ENCODE measurements at places on chromosomes 7 and 10.

DNA sequence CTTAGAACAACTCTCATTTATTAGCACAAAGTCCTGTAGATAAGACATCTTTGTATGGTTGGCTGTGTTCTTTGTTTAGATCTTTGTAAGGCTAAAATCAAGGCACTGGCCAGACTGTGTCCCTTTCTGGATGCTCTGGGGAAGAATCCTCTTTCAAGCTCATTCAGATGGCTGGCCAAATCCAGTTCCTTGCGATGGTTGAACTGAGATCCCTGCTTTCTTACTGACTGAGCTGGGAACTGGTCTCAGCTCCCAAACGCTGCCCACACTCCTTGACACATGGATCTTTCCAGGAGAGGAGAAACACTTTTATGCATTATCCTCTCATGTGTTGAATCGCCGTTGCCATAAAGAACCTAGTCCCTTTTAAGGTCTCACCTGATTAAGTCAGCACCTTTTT is 586.5 kb upstream of the IGFBP3 start:
- no peak for DNase-seq

GRCh38 chr10:86373251-86373650 is 6.7 kb upstream of the GRID1 start:
- no peak for DNase-seq

GRCh38 chr7:84647797-84648757 is 453.5 kb upstream of the SEMA3A start:
- no peak for DNase-seq

DNA sequence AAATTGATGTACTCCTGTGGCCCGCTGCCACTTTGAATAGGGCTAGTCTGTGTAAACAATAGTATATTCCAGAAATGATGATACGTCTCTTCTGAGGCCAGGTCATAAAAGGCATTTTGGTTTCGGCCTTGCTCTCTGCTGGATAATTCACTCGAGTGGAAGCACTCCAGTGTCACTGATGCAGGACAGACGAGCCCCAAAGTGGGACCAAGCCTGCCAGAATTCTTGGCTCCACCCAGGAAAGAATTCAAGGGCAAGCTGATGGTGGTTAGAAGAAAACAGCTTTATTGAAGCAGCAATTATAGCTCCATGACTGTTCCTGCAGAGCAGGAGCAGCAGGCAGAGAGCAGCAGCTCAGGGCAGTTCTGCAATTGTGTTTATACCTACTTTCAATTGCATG is 717.6 kb downstream of the GRM8 start:
- DNase-seq, result no peak

DNA sequence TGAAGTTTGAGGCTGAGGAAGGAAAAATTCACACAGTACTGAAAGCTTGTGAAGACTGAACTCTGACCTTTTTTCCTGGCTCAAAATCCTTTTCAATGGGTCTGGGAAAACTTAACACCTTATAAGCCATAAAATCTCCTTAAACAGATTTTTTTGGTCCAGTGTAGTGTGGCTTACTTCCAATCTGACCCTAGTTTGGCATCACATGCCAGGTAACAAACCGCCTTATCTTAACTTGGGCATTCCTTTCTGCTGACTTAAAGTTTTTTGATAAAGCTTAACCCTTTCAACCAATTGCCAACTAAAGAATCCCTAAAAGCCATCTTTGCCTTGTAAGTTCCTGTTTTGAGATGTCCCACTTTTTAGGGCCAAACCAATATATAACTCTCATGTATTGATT is 13.2 kb upstream of the ITPRID1 start:
- DNase-seq, result no peak

- peak; percentile 5 for DNase-seq
These were observed 1378.7 kb downstream of the XPNPEP1 start for GRCh38 chr10:108544500-108545120.

DNA sequence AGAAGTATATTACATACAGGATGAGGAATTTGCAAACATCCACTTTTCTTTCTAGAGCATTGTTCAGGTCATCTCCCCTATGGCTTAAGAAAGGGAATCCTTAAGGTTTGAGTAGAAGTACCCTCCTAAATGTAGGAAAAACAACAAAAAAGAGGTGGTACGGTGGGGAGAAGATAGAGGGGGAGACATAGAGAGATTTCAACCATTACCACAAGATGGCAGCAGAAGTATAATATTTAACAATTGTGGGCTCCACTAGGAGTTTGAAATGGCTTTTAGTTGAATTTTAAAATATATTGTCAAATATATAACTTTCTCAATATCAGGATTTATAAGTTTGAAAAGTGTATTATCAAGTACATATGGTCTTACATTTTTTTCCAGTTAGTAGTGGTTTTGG is 72.7 kb upstream of the PRKG1 start:
- peak; percentile 4 for DNase-seq

DNA sequence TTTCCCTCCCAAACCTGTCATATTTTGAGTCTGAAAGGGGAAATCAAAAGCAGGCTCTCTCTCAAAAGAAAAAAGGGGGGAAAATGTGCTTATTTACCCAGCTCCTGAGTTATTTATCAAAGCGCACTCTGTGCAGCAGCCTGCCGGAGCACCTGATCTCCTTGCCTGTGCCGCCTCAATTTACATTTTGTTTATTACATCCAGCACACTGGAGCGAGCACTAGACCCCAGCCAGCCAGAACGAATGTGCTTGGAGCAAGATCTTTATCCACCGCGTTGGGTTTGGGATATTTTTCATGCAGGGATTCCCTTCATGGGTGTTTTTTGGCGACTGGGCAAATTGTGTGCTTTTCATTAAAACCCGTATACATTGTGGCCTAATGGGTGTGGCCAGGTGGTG is 161.9 kb upstream of the INSYN2A start:
- DNase-seq, result no peak

DNA sequence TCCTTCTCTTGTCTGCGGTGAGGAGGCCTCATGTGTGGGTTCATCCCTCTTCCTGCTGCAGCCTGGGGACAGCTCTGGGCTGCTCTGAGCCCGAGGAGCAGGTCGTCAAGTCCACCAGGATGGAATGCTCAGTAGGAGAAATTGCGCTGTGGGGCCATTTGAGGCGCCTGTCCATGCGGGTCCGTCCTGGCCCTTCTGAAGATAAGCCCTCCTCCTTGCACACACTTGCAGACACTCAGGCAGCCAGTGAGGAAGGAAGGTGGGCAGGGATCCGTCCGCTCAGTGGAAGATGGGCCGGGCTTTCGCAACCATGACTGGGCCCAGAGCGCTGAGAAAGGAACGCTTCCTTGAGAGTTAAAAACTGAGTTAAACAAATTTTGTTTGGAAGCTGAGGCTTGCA is 356.8 kb downstream of the GLRX3 start:
- no peak for DNase-seq

DNA sequence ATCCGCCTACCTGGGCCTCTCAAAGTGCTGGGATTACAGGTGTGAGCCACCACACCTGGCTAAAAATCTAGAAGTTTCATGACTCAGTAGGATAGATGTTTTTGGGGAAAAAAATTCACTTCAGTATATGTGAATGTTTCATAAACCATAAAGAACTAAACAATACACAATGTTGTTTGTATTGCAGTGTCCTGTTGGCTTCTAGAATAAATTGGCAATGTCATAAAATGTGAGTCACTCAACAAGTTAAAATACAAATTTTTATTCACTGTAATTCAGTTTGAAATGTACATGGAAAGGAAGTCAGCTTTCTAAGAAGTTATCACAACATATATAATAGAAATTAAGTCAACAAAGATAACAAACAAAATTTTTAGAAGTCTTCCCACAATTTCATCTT is 16.5 kb downstream of the MRLN start:
- no peak for DNase-seq

GRCh38 chr10:48199580-48200377 is 74.7 kb downstream of the FRMPD2 start:
- no peak for DNase-seq

GRCh38 chr7:37495574-37496184 is 47.0 kb upstream of the ELMO1 start:
- peak; percentile 23 for DNase-seq

- DNase-seq, result no peak
These were observed 112.3 kb downstream of the HPSE2 start for GRCh38 chr10:99123336-99123735.

GRCh38 chr10:97050205-97050745 is 135.5 kb downstream of the SLIT1 start:
- DNase-seq, result no peak

DNA sequence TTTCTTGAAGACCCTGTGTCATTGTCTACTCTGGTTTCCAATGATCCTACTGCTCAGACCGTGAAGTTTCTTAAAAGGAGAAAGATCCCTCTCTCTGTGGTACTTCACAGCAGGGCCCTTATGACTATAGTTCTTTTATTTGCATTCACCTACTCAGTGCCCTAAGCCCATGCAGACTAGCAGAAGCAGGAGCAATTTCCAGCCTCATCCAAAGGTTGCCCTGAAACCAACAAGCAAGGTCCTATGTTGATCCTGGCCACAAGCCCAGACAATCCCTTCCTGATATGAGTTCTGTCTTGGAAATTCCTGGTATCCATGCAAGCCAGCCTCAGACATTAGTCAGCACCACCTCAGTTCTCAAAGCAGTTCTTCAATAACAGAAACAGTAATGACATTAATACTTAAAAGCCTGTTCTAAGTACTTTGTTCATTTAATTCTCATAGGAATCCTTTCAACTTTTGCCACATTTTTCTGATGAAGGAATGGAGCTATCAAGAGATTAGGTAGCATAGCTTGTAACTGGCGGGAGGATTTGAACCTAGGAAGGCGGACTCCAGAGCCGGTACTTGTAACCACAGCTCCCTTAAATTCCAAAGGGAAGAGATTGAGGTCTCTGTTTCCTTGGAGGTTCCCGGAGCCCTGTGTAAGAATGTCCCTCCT is 58.1 kb upstream of the ST8SIA6 start:
- no peak for DNase-seq

GRCh38 chr7:81120803-81121202 is 202.0 kb upstream of the SEMA3C start:
- no peak for DNase-seq

DNA sequence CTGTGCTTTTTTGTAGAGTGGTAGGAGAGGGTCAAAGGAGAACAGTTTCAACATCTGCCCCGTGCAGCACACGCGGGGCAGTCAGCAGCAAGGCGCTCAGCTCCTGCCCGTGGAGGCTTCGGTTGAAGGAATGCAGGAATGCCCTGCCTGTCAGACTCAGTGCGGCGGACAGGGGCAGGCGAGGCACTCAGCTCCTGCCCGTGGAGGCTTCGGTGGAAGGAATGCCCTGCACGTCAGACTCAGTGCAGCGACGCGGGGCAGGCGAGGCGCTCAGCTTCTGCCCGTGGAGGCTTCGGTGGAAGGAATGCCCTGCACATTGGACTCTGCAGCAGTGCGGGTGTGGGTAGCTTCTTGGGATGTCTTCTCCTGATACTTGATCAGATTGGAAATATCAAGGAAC is 37.0 kb downstream of the PPP2R2D start:
- no peak for DNase-seq

DNA sequence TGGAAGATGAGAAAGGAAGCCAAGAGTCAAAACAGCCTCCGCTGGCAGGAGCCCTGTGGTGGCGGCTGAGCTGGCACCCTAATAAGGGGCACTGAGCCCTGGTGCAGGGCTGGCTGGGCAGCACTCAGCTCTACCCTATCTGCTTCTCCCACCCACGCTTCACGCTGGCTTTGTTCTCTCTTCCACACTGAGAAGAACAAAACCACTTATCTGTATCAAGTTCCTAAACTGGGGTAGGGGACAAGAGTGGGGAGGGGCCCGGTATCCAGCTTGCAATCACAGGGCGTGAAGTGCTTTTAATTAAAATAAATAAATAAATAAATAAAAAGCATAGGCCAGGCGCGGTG is 52.1 kb downstream of the FAM53B start:
- DNase-seq, result no peak

- no peak for DNase-seq
These were observed 387.5 kb upstream of the LRRTM3 start for GRCh38 chr10:66538371-66538770.

- DNase-seq, result peak; percentile 30
These were observed 98.9 kb downstream of the HIP1 start for GRCh38 chr7:75639886-75640190.

GRCh38 chr10:132156382-132156781 is 30.4 kb upstream of the DPYSL4 start:
- DNase-seq, result no peak

- no peak for DNase-seq
These were observed 170.2 kb upstream of the BET1 start for GRCh38 chr7:94174375-94174774.

GRCh38 chr10:94423627-94424026 is 21.3 kb downstream of the TBC1D12 start:
- no peak for DNase-seq

DNA sequence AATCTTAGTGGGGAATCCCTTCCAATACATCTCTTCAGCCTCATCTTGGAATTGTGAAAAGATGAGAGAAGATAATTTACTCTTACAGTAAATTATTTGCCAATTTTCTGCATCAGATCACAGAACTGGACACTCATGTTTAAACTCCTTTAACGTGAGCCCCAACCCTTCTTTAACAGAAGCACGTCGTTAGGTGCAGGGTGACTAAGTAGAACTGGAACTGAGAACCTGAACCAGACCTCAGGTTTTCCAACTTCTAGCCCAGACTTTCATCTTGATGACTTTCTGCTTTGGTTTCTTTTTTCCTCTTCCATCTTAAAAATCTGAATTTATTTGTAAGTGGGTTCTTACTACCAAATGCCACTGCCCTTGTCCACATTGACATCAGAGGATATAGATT is 57.2 kb upstream of the LYZL2 start:
- DNase-seq, result no peak

- DNase-seq, result no peak
These were observed 855 bp upstream of the PALD1 start for GRCh38 chr10:70477661-70478162.

DNA sequence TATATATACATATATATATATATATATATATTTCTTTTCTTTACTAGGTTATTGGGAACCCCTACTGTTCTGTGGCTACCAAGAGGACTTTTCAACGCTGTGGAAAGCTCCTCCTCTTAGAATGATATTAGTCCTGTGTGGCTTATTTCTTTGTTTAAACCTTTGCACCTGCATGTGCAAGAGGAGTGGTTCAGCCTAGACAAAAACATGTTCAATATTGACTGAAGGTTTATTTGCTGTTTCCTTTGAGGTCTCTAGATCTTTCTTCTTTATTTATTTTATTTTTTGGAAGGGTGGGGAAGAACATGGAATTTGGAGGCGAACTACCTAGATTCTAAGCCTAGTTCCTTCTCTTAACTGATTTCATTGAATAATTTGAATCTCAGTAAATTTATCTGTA is 118.1 kb downstream of the GNAT3 start:
- no peak for DNase-seq

DNA sequence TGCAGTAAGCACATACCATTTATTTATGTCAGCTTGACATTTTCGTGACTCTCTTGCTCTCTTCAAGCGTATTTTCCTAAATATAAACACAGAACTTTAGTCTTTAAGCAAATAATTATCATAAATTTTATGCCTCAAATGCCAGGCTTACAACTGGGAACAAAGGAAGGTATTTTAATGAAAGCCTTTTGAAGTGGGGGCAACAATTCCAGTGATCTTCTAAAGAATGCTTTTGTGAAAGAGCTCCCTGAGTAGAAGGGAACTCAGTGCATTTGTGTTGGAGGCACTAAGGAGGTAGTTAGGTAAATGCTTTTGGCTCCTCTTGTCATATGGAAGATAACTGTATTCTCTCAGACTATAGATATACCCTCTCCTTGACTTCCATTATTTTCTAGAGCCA is 104.9 kb downstream of the VPS50 start:
- no peak for DNase-seq

- DNase-seq, result no peak
These were observed 50.4 kb upstream of the ZNF365 start for GRCh38 chr10:62323751-62324150.

GRCh38 chr7:151626422-151627115 is 106.9 kb upstream of the RHEB start:
- peak; percentile 36 for DNase-seq

- no peak for DNase-seq
These were observed 25.9 kb upstream of the OCM start for GRCh38 chr7:5854738-5855137.

- no peak for DNase-seq
These were observed 158.9 kb upstream of the AGR3 start for GRCh38 chr7:17040716-17041115.
